ENCODE measurements at places on chromosomes 12 and 14.

GRCh38 chr12:113770389-113770865 is 195.7 kb downstream of the RBM19 start:
- DNase-seq = no peak

- DNase-seq = no peak
Measured at GRCh38 chr12:4026517-4026916, 153.3 kb upstream of the PARP11 start.

DNA sequence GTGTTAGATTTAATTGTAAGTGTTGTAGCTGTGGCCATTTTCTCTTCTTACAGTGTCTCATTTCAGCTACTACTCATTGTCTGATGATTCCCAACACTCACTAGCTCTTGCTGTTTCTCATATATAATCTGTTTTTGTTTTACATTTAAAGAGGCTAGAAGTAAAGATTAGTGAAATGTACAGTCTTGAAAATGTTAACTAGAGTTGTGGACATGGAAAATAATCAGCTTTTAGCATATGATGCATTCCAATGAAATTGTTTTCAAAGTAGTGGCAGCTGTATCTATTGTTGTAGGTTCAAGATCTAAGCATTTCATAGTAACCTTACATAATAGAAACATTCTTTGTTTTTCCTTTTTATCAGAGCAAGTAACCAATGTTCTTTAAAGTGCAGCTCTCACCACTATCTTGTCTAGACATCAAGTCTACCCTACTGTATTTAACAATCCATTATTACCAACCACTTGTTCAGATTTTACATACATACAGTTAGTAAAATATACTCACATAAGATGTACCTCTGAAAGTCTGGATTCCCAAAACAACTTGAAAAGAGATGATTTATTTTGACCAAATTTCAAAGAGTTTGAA is 76.9 kb downstream of the PPHLN1 start:
- DNase-seq = no peak

DNA sequence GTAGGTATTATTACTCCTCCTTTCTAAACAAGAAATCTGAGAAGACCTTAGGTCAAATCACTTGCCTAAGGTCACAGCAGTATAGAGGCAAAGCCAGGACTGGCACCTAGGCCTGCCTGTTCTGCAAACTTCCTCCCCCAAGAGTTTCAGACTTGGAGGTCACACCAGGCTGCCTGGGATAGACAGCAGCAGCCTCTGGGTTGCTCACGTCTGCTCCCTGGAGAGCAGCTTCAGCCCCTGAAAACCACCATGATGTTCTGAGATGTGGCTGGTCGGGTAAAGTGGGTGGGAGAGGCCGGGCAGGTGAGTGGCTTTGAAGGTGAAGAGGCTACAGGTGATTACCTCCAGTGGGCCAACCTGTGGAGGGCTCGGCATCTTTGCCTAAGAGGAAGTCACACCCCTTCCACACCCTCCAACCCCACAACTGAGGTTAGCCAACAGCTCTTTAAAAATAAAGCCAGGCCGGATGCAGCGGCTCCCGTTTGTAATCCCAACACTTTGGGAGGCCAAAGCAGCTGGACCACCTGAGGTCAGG is 37.0 kb upstream of the PNMA1 start:
- no peak for DNase-seq

DNA sequence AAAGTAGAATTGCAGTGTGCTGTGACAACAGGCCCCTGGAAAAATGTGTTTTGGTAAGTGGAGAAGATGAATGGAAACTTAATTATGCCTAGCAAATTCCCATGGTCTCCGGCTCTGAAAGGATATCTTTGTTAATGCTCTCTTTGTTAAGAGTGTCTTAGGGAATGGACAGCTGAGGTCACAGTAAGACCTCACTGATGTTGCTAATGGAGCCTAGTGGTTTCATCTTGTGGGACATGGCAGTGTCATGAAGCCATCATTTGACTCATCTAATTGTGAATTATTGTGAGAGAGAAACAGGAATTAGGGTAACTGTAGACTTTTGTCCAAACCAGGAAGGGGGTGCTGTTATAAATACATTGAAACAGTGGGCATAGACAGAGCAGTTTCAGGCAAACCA is 330.3 kb downstream of the TMTC2 start:
- no peak for DNase-seq

DNA sequence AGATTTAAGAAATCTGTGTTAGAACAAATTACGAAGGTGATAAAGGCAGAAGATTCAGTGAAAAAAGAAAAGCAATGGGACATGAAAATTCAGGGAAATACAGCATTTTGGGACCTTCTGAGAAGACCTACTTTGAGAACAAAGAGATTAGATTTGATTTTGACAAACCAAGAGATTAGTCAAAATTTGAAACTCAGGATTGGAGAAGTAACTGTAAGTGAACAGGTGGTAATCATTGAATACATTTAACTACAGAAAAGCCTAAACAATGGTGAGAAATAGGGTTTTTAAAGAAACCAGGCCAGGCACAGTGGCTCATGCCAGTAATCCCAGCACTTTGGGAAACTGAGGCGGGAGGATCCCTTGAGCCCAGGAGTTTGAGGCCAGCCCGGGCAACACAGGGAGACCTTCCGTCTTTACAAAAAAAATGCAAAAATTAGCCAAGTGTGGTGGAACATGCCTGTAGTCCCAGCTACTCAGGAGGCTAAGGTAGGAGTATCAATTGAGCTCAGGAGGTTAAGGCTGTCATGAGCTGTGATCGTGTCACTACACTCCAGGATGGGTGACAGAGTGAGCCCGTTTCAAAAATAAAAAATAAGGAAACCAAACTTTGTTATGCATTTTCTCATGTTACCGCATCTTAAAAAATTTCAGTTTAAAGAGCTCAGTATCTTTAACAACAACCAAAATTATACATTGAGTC is 8.9 kb upstream of the SAV1 start:
- DNase-seq = no peak

GRCh38 chr12:121089031-121089812 is 43.5 kb upstream of the P2RX7 start:
- DNase-seq = no peak

- no peak for DNase-seq
Measured at GRCh38 chr12:570921-571794, 92.1 kb downstream of the NINJ2 start.

DNA sequence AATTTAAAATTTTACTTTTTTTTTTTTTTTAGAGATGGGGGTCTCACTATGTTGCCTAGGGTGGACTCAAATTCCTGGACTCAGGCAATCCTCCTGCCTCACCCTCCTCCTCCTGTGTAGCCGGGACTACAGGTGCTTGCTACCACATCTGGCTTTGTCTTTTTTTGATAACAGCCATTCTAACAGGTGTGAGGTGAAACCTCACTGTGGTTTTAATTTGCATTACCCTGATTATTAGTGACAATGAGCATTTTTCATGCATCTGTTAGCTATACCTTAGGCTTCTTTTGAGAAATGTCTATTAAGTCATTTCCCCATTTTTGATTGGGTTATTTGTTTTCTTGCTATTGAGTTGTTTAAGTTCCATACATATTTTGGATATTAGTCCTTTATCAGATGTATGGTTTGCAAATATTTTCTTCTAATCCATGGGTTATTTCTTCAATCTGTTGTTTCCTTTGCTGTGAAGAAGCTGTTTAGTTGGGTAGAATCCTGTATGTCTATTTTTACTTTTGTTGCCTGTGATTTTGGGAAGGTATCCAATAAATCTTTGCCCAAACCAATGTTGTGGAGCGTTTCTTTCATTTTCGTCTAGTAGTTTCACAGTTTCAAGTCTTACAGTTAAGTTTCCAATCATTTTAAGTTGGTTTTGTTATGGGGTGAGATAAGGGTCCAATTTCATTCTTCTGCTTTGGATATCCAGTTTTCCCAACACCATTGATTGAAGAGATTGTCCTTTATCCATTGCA is 86.1 kb downstream of the MYF5 start:
- DNase-seq = no peak

GRCh38 chr14:51472881-51473280 is 178.8 kb upstream of the FRMD6 start:
- no peak for DNase-seq

- DNase-seq = no peak
Measured at GRCh38 chr14:105888151-105888550, 361.8 kb downstream of the TMEM121 start.

DNA sequence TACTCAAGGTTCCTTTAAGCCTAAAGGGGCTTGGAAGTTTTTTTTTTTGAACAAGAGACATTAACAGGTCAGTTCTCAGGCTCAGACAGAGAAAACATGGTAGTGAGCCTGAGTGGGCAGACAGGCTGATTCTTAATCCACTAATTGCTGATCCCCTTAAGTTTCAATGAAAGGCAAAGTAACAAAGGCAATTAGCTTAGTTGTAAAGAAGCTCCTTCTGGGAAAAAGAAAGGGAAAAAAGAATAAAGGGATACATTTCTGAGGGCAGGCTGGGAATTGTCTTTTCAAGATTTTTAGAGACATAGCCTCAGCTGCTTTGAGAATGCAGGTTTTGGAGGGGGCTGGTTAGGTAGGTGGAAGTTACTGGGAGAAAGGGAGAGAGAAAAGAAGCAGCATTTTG is 133.8 kb downstream of the CFAP54 start:
- DNase-seq = no peak

DNA sequence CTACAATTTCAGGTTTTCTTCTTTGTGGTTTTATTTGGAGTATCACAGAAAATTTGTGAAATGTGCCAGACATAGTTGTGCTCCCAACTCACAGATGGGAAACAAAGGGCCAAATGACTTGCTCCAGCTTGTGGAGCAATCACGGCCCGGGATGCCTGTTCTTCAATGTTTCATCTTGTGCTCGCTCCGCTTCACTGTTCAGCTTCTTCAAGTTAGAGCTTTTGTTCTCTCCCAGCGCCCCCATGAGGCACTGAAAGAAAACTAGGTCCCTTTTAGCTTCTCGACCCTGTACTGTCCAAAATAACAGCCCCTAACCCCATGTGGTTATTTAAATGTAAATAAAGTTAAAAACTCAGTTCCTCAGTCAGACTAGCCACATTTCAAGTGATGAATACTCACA is 187.9 kb upstream of the STXBP6 start:
- peak; percentile 27 for DNase-seq

- no peak for DNase-seq
Measured at GRCh38 chr12:76588881-76589565, 29.5 kb upstream of the OSBPL8 start.

- no peak for DNase-seq
Measured at GRCh38 chr14:61438497-61438859, 117.1 kb downstream of the PRKCH start.

- DNase-seq = no peak
Measured at GRCh38 chr12:2813214-2814185, 1.0 kb downstream of the ITFG2 start.

- DNase-seq = no peak
Measured at GRCh38 chr14:35766700-35767082, 42.4 kb downstream of the RALGAPA1 start.

- no peak for DNase-seq
Measured at GRCh38 chr14:32545095-32545494, 216.0 kb downstream of the AKAP6 start.

DNA sequence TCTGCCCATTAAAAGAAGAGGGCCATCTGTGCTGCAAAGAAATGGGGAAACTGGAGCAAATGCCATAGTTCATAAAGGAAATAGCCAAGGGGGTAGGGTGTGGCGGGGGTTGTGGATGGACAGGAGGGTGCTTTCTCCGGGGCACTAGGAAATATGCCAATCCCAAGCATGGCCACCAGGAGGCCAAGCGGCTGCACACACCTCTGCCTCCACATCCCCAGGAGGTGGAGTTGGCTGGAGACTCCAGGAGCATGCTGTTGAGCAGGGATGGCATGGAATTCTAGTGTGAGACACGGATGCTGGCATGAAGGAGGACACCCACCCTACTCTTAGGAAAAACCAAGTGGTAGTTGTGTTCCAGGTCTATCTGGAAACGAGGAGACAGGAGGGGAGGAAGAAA is 25.2 kb downstream of the NID2 start:
- DNase-seq = no peak

DNA sequence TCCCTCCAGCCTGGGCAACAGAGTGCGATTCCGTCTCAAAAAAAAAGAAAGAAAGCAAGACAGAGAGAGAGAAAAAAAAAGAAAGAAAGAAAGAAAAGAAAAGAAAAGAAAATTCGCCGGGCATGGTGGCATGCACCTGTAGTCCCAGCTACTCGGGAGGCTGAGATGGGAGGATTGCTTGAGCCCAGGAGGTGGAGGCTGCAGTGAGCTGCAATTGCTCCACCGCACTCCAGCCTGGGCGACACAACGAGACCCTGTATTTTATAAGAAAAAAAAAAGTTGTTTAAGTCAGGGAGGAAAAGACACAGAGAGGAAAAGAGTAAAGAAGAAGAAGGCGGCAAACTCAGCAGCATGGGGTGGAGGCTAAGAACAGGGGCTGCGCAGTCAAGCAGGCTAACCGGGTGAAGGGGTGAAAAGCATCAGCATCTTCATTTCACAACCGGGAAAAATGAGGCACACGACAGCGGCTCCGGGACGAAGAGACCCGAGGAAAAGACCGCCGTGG is 557 bp upstream of the FICD start:
- no peak for DNase-seq

DNA sequence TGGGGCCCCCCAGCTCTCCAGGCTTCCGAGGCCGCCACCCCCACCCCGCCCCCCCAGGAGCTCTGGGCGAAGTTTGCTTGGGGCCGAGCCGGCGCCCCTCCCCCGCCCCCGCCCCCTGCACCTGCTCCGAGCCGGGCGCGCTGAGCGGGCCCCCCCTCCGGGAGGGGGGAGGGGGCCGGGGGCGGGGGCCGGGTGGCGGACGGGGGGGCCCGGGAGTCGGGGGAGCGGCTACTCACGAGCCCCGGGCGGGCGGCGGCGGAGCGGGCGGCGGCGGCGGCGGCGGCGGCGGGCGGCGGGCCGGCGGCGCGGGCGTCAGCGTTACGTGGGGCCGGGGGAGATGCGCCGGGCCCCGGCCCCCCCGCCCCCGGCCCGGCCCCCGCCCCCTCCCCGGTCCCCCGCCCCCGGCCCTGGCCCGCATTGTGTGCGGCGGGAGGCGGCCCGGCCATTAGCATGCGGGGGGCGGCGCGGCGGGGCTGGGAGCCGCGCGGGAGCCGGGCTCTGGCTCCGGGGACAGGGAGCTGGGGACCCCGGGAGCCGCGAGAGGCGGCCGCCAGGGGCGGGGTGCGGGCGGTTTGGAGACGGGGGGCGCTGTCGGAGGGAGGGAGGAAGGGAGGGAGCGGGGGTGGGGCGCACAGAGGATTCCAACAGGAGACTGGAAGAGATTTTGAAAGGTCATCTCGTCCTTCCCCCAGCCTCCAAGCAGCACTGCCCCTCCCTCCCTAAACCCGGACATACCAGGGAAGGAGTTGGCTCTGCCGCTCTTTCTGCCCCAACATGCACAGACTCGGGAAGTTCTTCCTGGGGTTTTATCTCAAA is at the start of gene ZNF219:
ZNF219 (minus strand) TSS at position 580 of the 816 bp plus-strand sequence. CDS start 5,064 bp downstream, outside the sequence.
- peak; percentile 53 for DNase-seq

DNA sequence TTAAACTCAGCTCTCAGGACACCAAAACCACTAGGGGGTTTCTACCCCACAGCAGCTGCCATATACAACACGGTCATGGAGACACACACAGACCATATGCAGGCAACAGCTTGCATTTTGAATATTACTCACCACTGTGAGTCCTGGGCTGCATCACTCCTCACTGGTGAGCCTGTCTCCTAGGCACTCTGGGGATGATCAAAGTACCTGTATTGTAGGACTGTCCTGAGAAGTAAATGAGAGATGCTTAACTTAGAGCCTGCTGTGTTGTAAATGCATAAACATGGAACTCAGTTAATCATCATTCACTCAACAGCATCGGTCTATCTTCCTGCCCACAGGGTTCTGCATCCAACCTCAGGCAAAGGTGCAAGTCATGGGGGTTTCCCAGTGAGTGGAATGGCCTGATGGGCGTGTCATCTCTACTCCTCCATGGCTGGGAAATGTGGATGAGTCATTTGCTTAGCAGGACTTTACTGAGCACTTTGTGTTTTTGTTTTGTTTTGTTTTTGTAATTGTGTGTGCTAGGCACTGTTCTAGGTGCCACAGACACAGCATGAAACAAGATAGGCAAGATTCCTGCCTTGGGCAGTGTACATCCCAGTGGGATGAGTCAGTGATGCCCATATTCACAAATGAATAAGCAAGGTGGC is 1141.2 kb upstream of the TMEM132C start:
- DNase-seq = no peak

Measured in globus pallidus (tissue), 1 donor.